Vein endothelial cell (primary cell): ENCODE measurements at places on chromosomes 2 and 18. TPM values are rescaled to one million over a fixed set of nuclear protein-coding genes. Genes with fewer than 3 reads are reported as not detected.

Gene CFAP65
- not detected in 2 replicates for total RNA-seq

Gene VPS54
- total RNA-seq = 15.7 and 17.1 TPM in 2 replicates

Gene CD226
- total RNA-seq = under 0.01 and 0.10 TPM in 2 replicates

Gene EVX2
- not detected in 2 replicates for total RNA-seq

Gene MC4R
- total RNA-seq = not detected in 2 replicates

Gene TCF7L1
- 6.2 and 8.3 TPM in 2 replicates for total RNA-seq

Gene IL1RL2
- total RNA-seq = not detected in 2 replicates

Gene HOXD4
- 7.8 and 9.4 TPM in 2 replicates for total RNA-seq

Gene POTEI
- 0.33 and 0.48 TPM in 2 replicates for total RNA-seq

Gene FAM98A
- total RNA-seq = 32.0 and 86.3 TPM in 2 replicates

Gene C2orf80
- not detected in 2 replicates for total RNA-seq

Gene ADAM23
- 4.5 and 4.9 TPM in 2 replicates for total RNA-seq

Gene DLX1
- 0.29 TPM in 1 of 2 replicates, not detected in the other for total RNA-seq

Gene SKOR2
- not detected in 2 replicates for total RNA-seq

Gene CENPA
- total RNA-seq = 5.2 and 6.7 TPM in 2 replicates

Gene PFN4
- 0.38 TPM in 1 of 2 replicates, not detected in the other for total RNA-seq

Gene PLGLB1
- total RNA-seq = 0.57 and 1.3 TPM in 2 replicates

Gene CD28
- total RNA-seq = under 0.01 TPM in 2 replicates

Gene MC5R
- not detected in 2 replicates for total RNA-seq

Gene ASPRV1
- total RNA-seq = 0.33 and 0.38 TPM in 2 replicates

Gene HOXD12
- total RNA-seq = not detected in 2 replicates

Gene SP140
- not detected in 2 replicates for total RNA-seq

Gene GCG
- total RNA-seq = not detected in 2 replicates

Gene FOXI3
- not detected in 2 replicates for total RNA-seq

Gene TLX2
- not detected in 2 replicates for total RNA-seq

Gene EN1
- not detected in 2 replicates for total RNA-seq

Gene FSHR
- total RNA-seq = not detected in 2 replicates

Gene LIMS2
- 14.6 and 19.6 TPM in 2 replicates for total RNA-seq

Gene LRRC30
- total RNA-seq = not detected in 2 replicates

Gene XDH
- total RNA-seq = not detected in 2 replicates

Gene LHCGR
- not detected in 2 replicates for total RNA-seq

Gene BOK
- total RNA-seq = 59.5 and 127 TPM in 2 replicates

Gene ATOH8
- 13.2 and 17.0 TPM in 2 replicates for total RNA-seq

Gene SERPINB13
- not detected in 2 replicates for total RNA-seq

Gene SCG2
- not detected in 2 replicates for total RNA-seq

Gene MXD1
- 5.7 and 6.2 TPM in 2 replicates for total RNA-seq

Gene ITGAV
- total RNA-seq = 284 and 439 TPM in 2 replicates

Gene ANKRD53
- 0.38 and 0.98 TPM in 2 replicates for total RNA-seq

Gene FBXO15
- under 0.01 TPM in 1 of 2 replicates, not detected in the other for total RNA-seq

Gene DTNA
- total RNA-seq = 7.5 and 9.0 TPM in 2 replicates

Gene IL18RAP
- not detected in 2 replicates for total RNA-seq

Gene HNRNPA3
- total RNA-seq = 44.4 and 56.6 TPM in 2 replicates
